ENCODE measurements at places on chromosomes 12 and 14.

DNA sequence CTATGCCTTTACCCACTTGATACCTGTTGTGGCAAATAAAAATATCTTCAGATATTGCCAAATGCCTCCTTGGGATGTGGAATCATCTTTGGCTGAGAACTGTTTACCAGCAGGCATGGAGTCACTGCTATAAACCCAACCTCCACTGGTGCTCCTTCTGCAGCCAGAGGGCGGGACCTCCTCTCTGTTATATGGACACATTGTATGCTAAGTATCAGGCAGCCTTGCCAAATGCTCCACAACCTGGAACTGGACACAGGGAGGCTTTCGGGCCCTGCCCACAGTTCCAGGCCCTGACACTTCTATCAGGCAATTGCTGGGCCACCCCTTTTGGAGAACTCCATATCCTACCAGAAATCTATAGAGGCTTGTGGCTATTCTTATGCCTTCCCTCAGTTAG lies 201.0 kb downstream of the TMX1 start:
- peak; percentile 26 for DNase-seq

- DNase-seq = no peak
Observed at GRCh38 chr14:49056021-49056420, 530.2 kb downstream of the RPS29 start.

DNA sequence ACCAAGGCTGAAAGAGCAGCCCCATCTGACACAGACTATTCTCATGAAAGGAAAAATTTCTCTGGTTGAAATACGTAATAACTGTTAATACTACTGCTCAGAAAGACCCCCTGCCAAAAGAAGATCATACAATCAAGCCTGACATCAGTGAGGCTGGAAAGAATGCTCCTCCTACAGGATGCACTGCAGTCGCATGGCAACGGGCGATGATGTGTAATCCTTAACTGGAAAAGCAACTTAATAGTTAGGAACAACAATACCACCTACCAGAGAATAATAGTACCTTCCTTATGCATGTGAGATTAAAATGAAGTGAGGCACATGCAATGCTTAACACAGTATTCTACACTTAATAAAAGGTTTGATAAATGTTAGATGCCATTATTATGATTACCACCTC lies 1.2 kb upstream of the GOLGA5 start:
- DNase-seq = no peak

DNA sequence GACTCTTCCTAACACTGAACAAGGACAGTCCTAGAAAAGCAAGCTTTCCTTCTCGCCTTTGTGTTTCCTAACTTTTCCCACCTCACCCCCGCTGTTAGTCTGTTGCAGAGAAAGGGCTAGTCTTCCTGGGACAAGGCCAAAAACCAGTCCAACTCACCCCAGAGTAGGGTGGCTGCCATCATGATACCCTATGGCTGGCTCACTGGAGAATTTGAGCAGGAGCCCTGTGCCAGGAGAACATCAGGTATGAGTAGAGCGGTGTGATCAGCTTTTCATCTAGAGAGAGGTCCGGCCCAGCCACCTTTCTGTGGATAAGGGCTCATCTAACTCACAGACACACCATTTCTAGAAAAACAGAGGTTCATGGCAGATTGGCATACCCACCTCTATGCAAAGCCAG lies 16.7 kb upstream of the ZFP36L1 start:
- DNase-seq = no peak

DNA sequence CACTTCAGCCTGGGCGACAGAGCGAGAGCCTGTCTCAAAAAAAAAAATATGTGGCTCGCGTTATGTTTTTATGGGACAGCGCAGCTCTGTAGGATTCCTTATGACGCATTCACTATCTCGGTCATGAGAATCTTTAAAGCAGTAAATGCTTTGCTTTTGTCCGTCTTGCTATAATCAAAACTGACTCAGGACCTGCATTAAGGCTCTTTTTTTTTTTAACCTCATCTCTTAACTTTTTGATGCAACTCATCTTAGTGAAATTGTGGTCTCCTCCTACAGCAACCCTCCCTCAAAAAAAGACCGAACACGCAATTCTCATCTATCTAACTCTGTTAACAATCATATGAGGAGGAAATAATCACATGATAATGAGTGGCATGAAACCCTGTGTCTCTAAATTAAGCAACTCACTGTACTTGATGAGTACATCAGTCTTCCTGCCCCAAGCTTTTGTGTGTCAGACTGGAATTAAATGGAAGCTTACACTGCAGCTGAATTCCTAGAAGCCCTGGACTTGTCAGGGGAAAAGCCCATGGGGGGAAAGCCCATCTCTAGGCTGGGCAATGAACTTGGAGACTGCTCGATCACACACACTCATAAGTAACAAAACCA lies 4.3 kb downstream of the P2RX4 start:
- peak; percentile 34 for DNase-seq

DNA sequence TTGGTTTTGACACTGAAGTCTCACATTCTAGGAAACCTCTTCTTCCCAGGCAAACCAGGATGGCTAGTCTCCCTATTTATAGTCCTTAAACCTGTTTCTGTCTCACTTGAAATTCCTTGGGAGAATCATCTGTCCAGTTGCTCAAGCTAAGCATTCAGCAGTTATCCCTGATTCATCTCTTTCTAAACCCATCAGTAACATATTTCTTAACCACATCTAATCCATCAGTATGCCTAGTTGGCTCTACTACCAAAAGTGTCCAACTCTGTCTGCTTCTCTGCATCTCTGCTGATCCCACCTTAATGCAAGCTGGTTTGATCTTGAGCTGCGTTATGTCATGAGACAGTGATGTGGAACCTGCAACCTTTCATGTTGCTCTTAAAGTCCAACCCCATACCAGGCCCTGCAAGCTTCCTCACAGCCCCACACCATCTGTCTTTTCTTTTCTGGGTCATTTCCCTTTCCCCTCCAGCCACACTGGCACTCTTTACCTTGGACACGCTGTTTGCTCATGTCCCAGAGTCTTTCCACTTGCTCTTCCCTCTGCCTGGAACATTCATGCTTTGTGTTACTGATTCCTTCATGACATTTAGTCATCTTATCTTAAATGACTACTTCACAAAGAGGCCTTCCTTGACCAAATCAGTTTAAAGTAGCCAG lies 380.8 kb upstream of the RGS6 start:
- DNase-seq = peak; percentile 18

- no peak for DNase-seq
Observed at GRCh38 chr14:99273766-99274345, 1.9 kb upstream of the BCL11B start.

- no peak for DNase-seq
Observed at GRCh38 chr12:67689385-67689784, 40.8 kb downstream of the DYRK2 start.

DNA sequence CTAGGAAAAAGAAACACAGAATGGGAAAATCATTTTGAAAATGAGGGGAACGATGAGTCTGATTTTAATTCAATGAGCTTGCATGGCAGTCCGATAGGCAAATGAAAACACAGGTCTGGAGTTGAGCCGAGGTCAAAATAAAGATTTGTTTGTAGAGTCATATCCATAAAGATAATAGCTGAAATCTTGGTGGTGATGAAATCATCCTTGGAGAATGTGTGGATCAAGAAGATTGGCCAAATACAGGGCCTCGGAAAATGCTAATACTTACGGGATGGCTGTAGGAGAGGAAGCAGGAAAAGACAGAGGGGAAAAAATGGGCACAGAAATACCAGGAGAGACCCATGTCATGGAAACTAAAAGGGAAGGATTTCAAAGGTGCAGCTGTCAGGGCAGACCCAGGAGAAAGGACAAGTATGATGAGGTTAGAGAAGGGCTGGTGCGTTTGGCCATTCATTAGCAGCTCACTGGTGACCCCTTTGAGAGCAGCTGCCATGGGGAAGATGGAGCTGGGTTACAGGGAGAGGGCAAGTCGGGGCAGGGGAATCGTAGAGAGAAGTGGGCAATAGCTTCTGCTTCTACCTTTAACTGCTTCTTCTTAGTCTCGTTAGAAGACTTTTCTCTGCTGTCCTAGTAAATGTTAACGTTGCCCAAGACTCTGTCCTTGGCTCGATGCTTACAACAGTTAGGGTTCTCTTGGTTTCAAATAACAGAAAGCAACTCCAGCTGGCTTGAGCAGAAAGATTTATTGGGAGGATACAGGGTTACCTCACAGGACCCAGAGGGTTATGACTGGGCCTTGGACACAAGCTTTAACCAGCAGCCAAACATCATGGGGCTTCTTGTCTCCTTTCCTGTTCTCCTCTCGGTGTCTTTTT lies 161.8 kb downstream of the EFCAB11 start:
- DNase-seq = no peak

- DNase-seq = no peak
Observed at GRCh38 chr14:41860586-41860985, 253.9 kb downstream of the LRFN5 start.

DNA sequence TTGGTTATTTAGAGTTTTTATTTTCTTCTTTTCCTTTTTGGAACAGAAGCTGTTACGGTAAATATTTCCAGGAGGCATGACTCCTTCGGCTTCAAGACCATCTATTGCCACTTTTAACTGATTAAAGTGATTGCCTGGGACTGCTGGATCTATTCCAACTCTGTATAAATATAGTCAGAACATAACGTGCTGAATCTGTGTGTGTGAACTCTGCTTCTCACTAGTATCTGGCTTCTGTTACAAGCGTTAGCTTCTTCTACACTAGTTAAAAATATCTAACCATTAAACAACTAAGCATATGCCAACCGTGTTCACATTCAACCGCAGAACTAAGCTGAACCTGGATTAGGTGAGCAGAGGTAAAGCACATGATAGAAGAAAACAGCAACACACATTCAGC lies 49.0 kb downstream of the TMTC1 start:
- no peak for DNase-seq

GRCh38 chr12:11598900-11599299 lies 50.6 kb upstream of the ETV6 start:
- no peak for DNase-seq

DNA sequence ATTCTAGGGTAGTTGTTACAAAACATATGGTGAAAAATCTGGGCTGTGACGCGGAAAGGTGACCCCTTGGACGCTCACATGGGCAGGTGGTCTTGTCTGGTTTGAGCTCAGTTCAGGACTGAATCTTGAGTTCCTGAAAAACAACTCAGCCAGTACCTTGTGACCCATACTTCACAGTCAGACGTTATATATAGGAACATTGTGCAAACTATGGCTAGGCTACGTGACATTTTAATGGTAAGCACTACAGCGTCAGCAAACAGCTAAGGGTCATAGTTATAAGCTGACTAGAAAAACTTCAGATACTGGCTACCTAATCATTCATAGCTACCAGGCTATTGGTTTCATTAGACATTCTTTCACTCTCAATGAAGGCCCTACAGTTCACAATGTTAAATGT lies 14.8 kb upstream of the EDDM3A start:
- no peak for DNase-seq

DNA sequence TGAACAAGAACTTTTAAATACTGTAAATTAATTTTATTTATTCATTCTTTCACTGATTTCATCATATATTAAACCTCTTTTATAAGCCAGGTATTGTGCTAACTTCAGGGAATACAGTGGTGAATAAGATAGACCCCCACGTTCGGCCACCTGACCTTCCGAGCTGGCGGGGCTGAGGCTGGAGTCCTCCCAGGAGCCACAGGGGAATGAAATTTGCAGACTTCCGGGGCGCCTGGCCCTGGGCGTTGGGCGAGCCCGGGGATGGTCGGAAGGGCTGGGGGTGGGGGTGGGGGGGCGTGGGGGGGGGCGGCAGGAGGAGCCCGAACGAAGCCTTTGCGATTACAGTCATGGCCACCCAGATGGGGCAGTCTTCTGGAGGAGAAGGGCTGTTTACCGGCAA lies 383.4 kb downstream of the PAWR start:
- no peak for DNase-seq

DNA sequence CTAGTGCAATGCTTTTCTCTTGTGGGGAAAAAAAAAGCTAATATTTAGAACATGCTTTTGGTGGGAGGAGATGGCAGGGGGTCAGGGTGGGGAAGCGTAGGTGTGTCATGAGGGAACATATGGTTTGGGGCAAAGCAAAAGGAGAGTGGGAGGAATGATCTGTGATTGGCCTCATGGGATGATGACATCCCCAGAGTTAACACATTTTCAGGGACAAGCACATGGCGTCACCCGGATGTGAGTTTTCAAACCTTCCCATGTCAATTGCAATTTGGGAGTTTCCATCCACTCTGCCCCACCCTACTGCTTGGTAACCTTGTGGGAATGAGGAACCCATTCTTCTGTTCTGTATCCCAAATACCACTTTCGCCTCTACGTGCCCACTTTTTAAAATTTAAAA lies 164.2 kb downstream of the SSPN start:
- DNase-seq = no peak

- DNase-seq = no peak
Observed at GRCh38 chr14:58299401-58300330, 1.3 kb downstream of the ARID4A start.

GRCh38 chr12:54509617-54510016 lies 12.1 kb downstream of the NCKAP1L start:
- DNase-seq = no peak

DNA sequence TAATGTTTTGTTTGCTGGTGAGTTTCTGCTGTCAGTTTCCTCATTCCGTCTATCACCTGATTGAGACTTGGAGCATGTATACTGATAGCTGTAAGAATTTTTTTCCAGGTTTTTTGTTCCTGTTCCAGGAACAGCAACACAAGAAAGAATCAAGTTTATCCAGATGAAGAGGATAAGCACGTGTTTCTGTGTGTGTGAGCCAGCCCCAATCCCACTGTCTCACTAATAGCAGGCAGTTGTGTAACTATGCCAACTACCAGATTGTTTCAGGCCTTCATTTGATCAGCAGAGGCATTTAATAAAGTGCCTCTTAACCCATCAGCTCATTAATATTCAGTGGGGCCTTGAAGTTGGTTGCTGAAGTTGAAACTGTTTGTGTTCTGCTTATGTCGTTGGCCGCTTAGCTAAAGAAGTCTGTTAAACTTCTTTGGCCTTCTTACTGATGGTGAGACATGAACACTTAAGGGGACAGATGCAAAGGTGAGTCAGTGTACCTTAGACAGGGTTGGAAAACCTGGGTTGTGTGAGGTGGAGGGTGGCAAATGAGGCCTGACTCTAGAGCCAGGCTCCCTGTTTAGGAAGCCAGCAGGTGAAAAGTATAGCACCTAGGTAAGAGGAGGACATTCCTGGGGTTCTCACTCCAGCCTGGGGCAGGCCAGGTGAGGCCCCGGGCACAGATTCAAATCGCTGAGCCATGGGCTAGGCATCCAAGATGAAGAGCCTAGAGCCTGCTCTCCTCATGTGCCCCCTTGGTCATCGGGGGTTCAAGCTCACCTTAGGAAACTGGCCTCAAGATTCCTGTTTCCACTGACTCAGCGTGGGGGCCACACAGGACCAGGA lies 3.7 kb downstream of the ANKRD13A start:
- peak; percentile 20 for DNase-seq

GRCh38 chr14:55980970-55981369 lies 137.2 kb upstream of the PELI2 start:
- no peak for DNase-seq

GRCh38 chr14:68886109-68886434 lies 93.0 kb downstream of the ACTN1 start:
- no peak for DNase-seq

GRCh38 chr12:88579161-88579517 lies 1.1 kb downstream of the KITLG start:
- no peak for DNase-seq

GRCh38 chr12:46108721-46109120 lies 118.3 kb upstream of the SCAF11 start:
- DNase-seq = no peak

All from epithelial cell of prostate (primary cell).